CD4-positive, alpha-beta memory T cell (primary cell): ENCODE measurements at places on chromosomes 3 and 15.

- DNase-seq, result no peak
These were observed 4.3 kb downstream of the PPIB start for GRCh38 chr15:64158363-64159134.

DNA sequence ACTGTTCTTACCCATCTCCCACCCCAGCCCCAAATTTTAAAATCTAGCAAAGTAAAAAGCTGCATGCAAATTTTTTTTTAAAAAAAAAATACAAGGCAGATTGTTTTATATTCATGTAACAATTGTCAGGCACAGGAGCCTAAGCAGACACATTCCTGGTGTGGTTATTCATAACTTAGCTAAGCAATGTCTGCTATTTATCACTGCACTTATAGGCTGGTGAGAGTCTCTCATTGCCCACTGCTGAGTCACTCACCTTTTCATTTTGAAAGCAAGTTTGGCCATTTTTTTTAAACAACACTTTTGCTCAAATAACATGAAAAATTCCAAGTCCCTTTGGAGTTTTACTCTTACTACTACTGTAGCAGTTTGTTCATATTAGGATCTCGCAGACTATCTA lies 413.9 kb downstream of the RBMS3 start:
- DNase-seq, result no peak

- DNase-seq, result no peak
These were observed 85.5 kb downstream of the FLNB start for GRCh38 chr3:58093574-58094195.

- DNase-seq, result peak; percentile 49
These were observed 184.5 kb downstream of the FEZF2 start for GRCh38 chr3:62188681-62189375.

DNA sequence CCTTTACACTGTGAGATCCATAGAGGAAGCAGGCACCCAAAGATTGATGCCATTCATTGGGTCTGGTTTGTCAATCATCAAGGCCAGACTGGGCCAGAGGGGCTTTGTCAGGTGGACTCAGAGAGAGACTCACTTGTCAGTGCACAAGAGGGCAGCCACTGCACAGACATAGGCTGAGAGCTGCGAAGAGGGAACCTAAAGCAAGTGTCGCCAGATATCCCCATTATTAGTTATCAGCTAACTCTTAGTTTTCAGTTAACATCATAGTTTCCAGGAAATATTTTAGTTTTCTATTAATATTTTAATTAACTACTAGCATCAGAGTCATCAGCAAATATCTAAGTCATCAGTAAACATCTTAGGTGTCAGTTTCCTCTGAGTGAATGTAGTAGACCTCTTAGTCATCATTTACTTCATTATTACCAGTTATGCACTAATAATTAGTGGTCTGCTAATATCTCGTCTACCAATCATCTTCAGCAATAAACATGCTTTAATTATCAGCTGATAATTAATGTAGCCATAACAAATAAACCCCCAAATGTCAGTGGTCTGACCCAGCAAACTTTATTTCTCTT lies 41.7 kb upstream of the LIMD1 start:
- no peak for DNase-seq

- no peak for DNase-seq
These were observed 1.4 kb upstream of the NDUFAF3 start for GRCh38 chr3:49020330-49021212.

DNA sequence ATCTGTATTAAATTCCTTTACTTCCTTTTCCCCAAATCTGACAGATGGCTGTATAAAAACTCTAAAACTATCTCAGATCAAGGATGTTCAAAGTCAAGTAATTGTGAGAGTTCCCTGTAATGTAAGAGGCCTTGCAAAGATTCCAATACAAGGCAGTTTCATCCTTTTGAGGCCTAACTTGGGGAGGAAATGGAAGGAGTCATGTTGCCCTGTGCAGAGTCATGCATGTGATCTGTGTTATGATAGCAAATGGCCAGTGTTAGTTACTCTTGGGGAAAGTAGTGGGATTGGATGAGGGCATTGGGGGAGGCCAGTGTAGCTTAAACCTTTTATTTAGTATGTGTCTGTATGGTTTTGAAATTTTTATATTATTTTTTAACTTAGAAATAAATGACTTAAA lies 23.7 kb upstream of the FBXL22 start:
- DNase-seq, result no peak

DNA sequence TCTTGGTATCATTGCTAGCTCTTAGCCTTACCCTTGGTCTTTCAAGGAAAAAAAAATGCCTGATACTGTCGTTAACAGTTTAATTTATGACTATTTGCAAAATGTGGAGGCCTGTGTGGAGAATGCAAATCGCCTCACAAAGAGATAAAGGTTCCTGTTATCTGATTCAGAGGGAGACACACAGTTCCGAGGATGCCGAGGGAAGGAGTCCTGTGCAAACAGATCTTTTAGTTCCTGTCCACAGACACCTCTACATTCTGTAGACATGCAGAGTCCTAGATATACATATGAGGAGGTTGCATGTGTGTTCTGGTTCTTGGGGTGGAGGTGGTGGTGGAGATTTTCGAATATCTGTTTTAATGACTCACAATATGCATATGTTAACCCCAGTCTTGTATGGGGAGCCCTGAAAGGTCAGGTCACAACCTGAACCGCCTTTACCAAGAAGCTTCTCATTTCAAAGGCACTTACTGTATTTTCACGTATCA lies 5.7 kb downstream of the NR2F2 start:
- DNase-seq, result no peak

DNA sequence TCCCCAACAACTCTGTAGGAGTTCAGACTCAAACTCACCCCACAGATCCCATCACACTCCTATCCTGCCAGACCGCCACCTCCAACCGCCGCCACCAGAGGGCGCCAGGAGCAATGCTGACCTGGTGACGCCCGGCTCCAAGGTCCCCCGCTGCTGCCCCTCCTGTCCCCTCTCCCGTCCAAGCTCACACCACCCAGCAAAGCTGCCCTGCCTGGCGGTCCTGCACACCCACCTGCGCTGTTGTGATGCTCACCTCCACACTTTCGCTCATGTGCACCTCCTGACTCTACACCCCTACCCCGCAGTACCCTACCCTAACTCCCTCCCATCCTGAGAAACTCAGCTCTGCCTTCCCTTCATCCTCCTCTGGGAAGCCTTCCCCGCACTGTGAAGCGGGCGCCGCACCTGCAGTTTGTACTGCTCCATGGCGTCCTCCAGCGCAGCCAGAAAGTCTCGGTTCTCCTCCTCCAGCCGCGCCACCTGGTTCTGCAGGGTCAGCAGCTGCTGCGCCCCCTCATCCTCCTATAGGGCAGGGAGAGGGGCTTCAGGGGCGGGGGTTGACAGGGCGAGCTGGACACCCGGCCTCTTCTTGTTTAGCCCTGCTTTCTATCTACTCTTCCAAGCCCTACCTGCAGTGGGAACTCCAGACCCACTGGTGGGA lies 7.9 kb downstream of the KIF7 start:
- DNase-seq, result no peak

GRCh38 chr3:195907934-195908693 lies at the start of gene TNK2:
Gene TNK2 (minus strand): TSS chr3:195908551. CDS start chr3:195888588, 19,963 bp downstream.
- peak; percentile 52 for DNase-seq

- DNase-seq, result no peak
These were observed 235.3 kb upstream of the SETMAR start for GRCh38 chr3:4067893-4068292.

GRCh38 chr3:26799679-26800317 lies 177.2 kb downstream of the LRRC3B start:
- DNase-seq, result no peak

DNA sequence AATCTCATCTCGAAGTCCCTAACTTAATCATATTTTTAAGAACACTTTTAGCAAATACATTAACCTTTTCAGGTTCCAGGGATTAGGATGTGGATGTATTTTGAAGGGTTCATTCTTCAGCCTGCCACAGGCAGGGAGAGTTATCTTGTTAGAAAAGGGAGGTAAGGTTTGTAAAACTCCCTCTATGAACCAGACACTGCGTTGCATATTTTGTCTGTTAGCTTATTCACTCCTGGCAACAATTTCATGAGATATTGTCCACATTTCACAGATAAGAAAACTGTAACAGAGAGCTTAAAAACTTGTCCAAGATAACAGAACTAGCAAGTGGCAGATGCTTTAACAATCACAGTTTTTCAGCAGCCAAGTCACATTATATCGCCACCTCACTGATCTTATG lies 155.4 kb downstream of the DIPK2A start:
- no peak for DNase-seq

DNA sequence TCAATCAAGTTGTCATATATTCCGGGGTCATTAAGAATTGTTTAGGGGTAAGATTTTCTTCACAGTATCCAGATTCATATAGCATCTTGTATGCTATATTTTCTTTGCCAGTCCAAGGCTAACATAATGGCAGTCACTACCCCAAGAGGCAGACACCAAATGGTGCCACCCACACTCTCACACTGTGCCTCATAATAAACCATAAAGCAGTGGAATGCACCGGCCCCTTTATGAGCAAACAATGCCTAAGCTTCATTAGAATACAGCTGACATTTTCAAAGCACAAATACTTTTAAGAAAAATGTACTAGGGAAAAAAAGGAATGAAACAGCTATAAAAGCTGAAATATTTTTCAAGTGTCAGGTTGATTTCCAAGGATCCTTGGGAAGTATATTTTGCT lies 121.6 kb downstream of the TFDP2 start:
- peak; percentile 47 for DNase-seq

- peak; percentile 38 for DNase-seq
These were observed 81.6 kb downstream of the PPCDC start for GRCh38 chr15:75104804-75105557.
